ENCODE measurements at places on chromosomes 6 and 20. TPM values are rescaled to one million over a fixed set of nuclear protein-coding genes. Genes with fewer than 3 reads are reported as not detected.

- no peak for DNase-seq
Observed at GRCh38 chr6:88704980-88705379, 258.4 kb downstream of the RNGTT start.

GRCh38 chr20:2446845-2447244, 23.7 kb downstream of the SNRPB start:
- DNase-seq, result no peak

DNA sequence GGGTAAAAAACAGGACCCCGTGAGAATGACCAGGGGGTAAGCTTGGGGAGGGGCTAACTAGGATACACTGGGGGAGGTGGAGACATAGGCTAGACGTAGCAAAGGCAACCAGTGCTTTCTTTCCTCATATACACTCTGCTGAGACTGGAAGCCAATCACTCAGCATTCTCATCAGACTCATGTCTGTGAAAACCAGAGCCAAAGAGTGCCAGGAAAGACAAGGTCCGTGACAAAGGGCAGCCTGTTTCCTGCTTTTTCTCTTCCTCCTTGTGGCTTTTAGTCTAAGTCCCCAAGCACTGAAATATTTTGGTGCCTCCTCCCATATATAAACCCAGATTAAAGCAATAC, 97.9 kb upstream of the NEDD9 start:
- DNase-seq, result no peak

GRCh38 chr6:5984150-5985089, 22.3 kb downstream of the NRN1 start:
- DNase-seq, result no peak

WFDC2 gene
- 1.8 TPM for total RNA-seq

Data from activated T-cell treated with anti-CD3 and anti-CD28 coated beads, Interleukin-2, amount 50 U/mL, for 72 hours (primary cell).